ENCODE measurements at places on chromosomes 4 and X.

GRCh38 chrX:154354013-154354412 is 20.4 kb downstream of the FLNA start:
- DNase-seq, result no peak

DNA sequence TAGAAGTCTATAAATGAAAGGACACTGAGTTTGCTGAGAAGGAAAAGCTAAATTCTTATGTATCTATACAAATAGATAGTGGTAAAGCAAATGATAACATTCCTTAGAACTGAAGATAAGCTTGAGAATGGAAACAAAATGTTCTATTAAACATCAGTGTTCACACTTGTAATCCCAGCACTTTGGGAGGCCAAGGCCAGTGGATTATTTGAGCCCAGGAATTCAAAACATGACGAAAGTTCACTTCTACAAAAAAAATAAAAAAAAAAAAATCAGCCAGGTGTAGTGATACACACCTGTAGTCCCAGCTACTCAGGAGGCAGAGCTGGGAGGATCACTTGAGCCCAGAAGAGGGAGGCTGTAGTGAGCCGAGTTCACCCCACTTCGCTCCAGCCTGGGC is 199.8 kb downstream of the COMMD8 start:
- no peak for DNase-seq

DNA sequence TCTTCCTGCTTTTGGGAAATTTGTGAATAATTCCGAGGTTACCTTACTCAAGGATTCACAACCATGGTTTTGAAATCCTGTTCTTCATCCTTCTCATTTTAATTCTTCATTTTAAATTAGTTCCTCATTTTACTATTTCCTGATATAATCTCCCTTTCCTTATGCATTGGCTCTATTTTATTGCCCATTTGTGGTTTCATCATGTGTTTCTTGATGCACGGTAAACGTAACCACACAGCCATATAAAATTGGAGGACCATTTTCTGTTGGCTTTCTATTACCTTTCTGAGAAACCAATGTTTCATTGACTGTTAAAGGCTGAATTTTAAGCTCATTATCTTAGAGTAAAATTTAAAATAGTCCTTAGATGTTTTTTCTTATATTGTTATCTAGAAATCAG is 100.3 kb upstream of the NDST4 start:
- DNase-seq, result no peak

DNA sequence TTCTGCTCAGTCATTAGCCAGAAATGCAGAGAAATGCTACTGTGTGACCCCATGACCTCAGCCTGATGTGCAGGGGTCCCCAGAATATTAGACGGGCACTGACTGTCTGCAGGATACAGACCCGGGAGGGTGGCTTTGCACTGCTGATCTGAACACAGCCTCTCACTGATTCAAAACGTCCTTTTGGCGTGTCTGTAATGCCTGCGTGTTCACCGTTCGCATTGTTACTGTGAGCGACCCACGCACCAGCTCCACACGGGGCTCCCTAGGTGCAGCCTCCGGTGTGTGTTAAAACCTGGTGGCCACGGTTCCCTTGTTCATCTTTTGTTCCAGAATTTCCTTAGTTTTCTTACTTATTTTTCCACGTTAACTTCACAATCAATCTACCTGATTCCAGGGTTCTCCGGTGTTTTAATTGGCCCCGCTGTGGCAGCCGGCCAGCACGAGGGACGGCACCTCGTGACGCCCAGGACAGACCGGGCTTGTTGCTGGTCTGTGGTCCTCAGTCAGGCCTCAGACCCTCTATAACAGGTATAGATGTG is 32.0 kb upstream of the SPON2 start:
- no peak for DNase-seq

DNA sequence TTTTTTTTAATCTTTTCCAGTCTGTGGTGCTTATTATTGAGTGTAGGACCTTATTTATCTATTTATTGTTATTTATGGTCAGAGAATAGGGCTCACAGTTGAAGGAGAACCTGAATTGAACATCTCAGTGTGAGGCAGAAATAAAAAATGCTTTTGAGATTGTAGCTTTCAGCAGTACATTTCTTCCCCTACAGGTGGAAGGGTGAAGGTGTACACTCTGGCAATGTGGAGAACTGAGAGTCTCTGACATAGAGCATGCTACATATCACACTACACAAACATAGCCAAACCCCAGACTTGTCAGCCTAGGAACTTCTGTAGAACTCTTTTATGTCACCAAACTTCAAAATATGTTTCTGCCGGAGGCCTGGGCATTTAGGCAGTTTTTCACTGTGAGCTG is 140.2 kb downstream of the STIM2 start:
- DNase-seq, result no peak

DNA sequence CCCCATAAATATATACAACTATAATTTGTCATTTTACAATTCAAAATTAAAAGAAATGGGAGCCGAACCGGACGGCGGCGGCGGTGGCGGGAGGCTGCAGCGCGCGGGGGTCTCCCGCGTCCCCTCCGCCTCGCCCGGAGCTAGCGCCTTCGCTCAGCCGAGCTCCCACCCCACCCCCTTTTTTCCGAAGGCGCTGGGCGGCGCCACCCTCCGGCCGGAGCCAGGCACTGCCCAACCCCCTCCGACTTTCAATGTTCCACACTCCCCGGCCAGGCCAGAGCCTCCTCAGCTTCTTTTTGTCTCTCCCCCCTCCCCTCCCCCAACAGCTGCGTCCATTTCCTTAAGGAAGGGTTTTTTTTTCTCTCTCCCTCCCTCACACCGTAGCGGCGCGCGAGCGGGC is 214.1 kb upstream of the GEMIN8 start:
- DNase-seq, result no peak

All from fibroblast of skin of left biceps (primary cell).